ENCODE measurements at places on chromosomes 2 and 18. TPM values are rescaled to one million over a fixed set of nuclear protein-coding genes. Genes with fewer than 3 reads are reported as not detected.

GRCh38 chr18:50053111-50053510 lies 141.8 kb downstream of the MYO5B start:
- no peak overlapping the region for H3K27ac ChIP-seq
- peak; percentile 7 for DNase-seq
- H3K27me3 ChIP-seq: no peaks in the 10 kb centered on the region
- no peaks in the 10 kb centered on the region for H3K36me3 ChIP-seq
- no peaks in the 10 kb centered on the region for H3K4me1 ChIP-seq

- no peaks in the 10 kb centered on the region for H3K27me3 ChIP-seq
- DNase-seq: peak; percentile 6
- H3K4me3 ChIP-seq: no peak overlapping the region
- H3K4me1 ChIP-seq: peaks cover 5% of the 10 kb centered on the region
Measured at GRCh38 chr2:88959480-88960204, 268.2 kb downstream of the RPIA start.

DNA sequence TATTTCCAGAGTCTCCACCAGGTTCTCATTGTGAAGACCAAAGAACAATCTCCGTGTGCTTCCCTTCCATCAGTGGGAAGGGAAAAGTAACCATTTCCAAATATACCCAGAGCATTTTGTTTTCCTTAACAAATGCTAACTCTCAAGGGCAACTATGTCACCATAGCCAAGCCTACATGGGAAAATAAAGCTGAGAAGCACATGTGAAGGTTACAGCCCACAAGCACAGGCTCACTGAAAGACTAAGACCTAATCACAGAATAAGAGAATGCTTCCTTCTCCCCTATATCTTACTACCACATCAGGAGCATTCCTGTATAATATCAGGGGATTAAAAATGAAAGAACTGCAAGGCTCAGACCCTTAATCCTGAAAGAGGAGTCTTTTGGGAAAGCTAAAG lies 28.2 kb downstream of the SP9 start:
- H3K4me1 ChIP-seq: no peaks in the 10 kb centered on the region
- H3K36me3 ChIP-seq: peaks cover 20% of the 10 kb centered on the region
- no peak overlapping the region for H3K4me3 ChIP-seq
- no peak overlapping the region for H3K27ac ChIP-seq

The FAM228A gene
- polyA plus RNA-seq: 0.13 TPM

The CLEC4F gene
- 0.39 TPM for polyA plus RNA-seq

The NTSR2 gene
- not detected for polyA plus RNA-seq

- no peaks in the 10 kb centered on the region for H3K27me3 ChIP-seq
- no peak for DNase-seq
- H3K4me3 ChIP-seq: no peak within 1 kb of the TSS
- H3K4me1 ChIP-seq: no peaks in the 10 kb centered on the region
Measured at GRCh38 chr2:225399504-225399903, at the start of gene NYAP2. NYAP2 (plus strand) TSS chr2:225399710; CDS start chr2:225408881, 9,171 bp downstream.

The TTN gene
- polyA plus RNA-seq: 153 TPM

The GDF7 gene
- polyA plus RNA-seq: 0.81 TPM

- H3K27me3 ChIP-seq: no peaks in the 10 kb centered on the region
- H3K27ac ChIP-seq: no peak overlapping the region
- H3K4me3 ChIP-seq: no peak overlapping the region
- no peaks in the 10 kb centered on the region for H3K4me1 ChIP-seq
- peak; percentile 38 for DNase-seq
Measured at GRCh38 chr2:207787017-207787416, 17.3 kb upstream of the FZD5 start.

DNA sequence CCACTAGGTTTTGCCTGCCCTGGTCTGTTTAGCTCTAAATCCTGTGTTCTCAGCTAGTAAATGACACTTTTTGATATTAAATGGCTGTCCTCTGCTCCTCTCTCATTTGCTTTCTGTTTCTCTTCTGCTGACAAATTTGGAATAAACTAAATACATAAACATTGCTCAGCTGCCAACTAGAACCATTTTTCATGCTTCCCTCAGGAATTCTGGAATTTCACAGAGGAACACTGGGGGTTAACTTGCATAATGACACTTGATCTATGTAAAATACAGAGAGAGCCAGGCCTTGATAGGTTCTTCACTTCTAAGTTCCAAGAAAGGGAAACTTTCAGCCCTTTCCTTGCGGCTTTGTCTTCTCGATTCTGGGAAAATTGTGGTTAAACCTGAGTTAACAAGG lies 450.6 kb upstream of the ST6GAL2 start:
- peaks cover 3% of the 10 kb centered on the region for H3K4me1 ChIP-seq
- no peak overlapping the region for H3K4me3 ChIP-seq
- no peaks in the 10 kb centered on the region for H3K27me3 ChIP-seq
- DNase-seq: peak; percentile 52

The LIMS1 gene
- 39.0 TPM for polyA plus RNA-seq

The PAX3 gene
- 2.2 TPM for polyA plus RNA-seq

- peak; percentile 31 for DNase-seq
- H3K27me3 ChIP-seq: no peaks in the 10 kb centered on the region
- no peak overlapping the region for H3K4me3 ChIP-seq
- peaks cover 25% of the 10 kb centered on the region for H3K4me1 ChIP-seq
Measured at GRCh38 chr2:234770031-234770506, 181.7 kb upstream of the SH3BP4 start.

The SOX11 gene
- polyA plus RNA-seq: 31.6 TPM

The SLC16A14 gene
- polyA plus RNA-seq: 2.2 TPM

- H3K27me3 ChIP-seq: no peaks in the 10 kb centered on the region
- no peak overlapping the region for H3K4me3 ChIP-seq
- H3K27ac ChIP-seq: no peak overlapping the region
- H3K4me1 ChIP-seq: no peaks in the 10 kb centered on the region
- H3K36me3 ChIP-seq: no peaks in the 10 kb centered on the region
Measured at GRCh38 chr2:65198737-65199136, 28.9 kb upstream of the ACTR2 start.

The CNGA3 gene
- polyA plus RNA-seq: 0.49 TPM

All from muscle of leg (tissue), 16 donors.